Cortex of kidney (tissue), 1 donor: ENCODE measurements at places on chromosomes 2 and 18.

DNA sequence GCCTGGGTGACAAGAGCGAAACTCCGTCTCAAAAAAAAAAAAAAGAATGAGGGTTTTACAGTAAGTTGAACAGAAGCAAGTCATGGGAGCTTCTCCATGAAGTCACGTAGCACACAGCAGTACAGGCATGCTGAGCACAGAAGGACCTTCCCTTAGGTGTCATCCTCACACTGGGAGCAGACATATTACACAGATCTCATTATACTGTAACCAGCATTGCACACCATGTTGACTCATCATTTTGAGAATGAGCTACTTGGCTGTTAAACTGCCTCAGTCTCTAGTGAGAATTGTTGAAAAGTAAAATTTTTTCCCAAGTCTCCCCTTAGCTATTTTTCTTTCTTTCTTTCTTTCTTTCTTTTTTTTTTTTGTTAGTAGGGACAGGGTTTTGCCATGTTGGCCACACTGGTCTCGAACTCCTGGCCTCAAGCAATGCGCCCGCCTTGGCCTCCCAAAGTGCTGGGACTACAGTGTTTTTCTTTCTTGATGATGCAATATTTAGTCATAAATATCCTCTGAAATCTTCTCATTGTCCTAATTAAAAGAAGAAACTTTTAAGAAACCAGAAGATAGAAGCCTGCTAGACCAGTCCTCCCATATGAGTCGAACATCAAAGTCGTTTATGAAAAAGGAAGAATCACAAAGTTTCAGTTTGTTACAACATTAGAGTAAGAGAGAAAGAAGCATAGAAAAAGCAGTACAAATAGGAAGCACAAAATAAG is 37.9 kb upstream of the PPP1CB start:
- no peak for DNase-seq

DNA sequence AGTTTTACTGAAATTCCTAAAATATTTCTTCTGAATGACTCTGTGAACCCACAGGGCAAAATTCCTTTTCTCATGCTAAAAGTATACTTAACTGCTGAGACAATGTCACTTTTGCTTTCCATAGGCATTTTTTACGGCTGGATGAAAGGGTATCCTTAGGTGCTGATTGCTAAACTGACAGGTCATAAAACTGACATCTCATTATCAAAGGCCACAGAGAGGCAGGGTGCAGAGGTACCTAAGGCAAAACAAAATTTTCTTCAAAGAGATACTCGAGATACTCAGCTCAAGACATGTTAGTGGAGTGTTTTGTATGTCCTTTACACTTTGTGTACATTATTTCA is 62.0 kb upstream of the WDR75 start:
- DNase-seq = no peak

- DNase-seq = no peak
Observed at GRCh38 chr2:109614715-109615636, 812 bp downstream of the SOWAHC start.

DNA sequence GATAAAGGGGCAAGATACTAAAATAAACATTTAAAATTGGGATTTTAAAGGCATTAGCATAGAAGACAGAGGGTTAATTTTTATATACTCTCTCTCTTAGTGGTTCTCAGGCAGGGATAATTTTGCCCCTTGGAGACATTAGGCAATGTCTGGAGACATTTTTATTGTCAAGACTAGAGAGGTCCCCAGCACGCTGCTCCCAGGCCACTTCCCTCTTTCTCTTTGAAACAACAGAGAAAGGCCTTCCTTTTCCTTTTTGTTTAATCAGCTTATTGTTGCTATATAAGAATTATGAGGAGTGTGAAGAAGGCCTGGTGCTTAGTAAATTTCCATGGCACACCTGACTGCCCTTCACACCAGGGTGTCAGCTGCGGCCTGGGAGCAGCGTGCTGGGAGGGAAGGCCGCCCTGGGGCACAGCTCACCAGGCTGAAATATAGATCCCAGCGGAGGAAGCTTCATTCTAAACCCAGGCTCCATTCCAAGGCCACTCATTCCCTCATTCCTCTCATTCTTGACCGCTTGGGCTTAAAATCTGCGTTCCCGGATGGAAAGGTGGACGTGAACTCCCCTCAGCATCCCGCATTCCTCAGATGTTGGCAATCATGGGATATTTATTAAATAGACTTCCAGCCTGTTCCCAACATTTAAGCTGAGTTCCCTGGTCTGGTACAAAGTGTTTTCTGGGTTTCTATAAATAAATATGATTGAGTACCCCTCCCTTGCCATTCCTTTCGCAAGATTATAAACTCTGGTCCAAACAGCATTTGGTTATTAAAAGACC is 22.5 kb downstream of the SLC14A2 start:
- DNase-seq = no peak

DNA sequence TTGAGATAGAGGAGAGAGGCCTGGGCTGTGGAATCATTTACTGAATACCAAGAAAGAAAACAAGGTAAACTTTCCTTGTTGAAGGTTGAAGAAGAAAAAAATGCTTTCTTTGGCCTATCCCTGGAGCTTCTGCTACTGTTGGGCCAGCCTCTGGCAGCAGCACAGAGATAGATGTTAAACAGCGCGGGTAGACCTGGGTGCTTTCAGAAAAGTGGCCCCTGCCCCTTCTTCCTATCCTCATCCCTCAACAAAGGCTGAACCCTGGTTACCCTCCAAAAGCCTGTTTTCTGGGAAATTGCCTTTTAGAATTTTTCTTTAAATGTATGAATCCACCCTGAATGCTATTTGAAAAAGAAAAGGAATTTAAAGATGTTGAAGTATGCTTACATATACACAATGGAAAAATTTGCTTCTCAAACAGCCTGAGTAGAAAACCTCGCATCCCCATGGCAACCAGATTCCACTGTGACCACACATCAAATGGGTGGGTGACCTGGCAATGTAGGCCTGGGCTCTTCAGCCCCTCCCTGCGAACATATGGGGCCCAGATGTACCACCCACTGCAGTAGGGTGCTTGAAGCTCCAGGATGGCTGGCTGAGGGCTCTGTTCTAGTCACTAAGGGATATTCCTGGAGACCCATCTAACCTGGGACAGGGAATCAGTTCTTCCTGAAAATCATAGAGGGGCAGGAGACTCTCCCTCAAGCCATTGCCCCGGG is 23.4 kb upstream of the CHRNA1 start:
- no peak for DNase-seq

GRCh38 chr2:215419769-215420470 is 15.9 kb downstream of the FN1 start:
- no peak for DNase-seq

- DNase-seq = no peak
Observed at GRCh38 chr2:157264099-157264498, 6.6 kb downstream of the GALNT5 start.

DNA sequence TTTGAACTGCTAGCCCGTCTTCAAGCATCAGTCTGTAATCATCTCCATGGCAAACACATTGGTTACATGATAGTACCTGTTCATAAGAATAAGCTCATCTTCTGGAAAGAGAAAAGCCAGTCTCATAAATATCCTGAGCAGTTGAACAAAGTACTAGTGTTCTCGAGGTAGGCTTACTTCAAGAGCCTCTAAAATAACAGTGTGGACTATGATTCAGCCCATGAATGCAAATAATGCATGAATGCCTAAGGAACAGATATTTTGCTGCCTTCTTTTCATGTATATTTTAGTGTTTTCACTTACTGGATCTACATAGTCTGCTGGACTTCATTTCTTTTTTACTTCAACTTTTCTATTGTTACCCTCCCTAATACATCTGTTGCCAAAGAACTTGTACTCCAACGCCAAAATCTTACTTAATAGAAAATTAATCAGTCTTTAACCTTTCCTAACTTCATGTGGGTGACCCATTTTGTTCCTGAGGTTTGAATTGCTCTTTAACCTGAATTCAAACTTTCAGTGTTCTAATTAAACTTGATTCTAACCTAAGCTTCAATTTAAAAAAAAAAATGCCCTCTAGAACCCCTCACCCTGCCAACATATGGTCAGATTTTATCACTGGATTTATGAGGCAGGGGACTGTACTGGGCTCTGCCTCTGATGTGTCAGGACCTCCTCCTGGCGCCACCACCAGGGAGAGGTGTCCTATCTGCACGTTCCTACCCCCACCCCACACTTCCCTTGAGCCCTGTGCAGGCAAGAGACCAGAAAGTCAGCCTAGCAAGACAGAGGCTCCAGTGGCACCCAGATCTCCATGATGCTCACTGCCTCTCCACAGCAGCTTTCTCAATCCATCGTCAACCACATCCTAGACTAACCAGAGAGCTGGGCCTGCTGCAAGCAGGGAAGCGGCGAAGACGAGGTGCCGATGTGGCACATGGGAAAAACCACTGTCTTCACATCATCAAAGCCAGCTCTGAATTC is 264.7 kb upstream of the ID2 start:
- DNase-seq = no peak

DNA sequence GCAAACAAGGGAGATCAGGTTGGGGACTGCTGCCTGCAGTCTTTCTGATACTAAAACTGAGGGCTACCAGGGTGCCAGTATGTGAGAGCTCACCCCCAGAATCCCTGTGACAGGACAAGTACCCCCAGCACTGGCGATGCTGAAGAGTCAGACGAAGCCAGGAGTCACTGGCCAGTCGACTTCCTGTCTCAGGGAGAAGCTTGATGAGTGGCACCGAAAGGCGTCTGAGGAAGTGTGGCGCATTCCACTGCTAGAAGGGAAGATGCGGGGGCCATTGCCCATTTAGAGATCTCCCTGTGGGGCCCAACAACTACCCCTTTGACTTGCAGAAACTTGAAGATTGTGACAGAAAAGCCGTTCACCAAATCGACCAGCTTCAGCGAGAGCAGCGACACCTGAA is 22.0 kb downstream of the MXD1 start:
- no peak for DNase-seq

GRCh38 chr2:86368161-86368824 is 30.9 kb upstream of the REEP1 start:
- DNase-seq = no peak

- no peak for DNase-seq
Observed at GRCh38 chr2:86648681-86649080, 25.0 kb upstream of the RNF103 start.
